NCI-H2171 (cell line): ENCODE measurements at places on chromosomes 2 and 18.

GRCh38 chr18:79584491-79585394 is 94.9 kb upstream of the CTDP1 start:
- no peak for DNase-seq

- DNase-seq = no peak
Measured at GRCh38 chr18:45672637-45673036, 51.3 kb upstream of the SLC14A1 start.

DNA sequence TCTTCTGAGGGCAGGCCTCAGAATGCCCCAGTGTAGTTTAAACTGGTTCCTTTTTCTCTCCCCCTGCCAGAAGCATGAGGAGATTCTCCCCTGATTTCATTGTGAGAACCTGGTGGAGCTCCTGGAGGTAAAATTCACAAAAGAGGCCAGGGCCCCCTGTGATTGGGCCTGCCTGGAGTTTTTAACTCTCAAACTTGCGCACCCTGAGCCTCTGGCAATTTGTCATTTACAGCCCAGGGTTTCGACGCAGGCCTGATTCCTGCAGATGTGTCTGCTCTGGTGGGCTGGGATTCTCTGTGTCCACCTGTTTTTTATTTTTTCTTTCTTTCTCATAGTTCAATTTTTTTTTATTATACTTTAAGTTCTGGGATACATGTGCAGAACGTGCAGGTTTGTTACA is 157.9 kb downstream of the ASB1 start:
- DNase-seq = no peak

- no peak for DNase-seq
Measured at GRCh38 chr2:161088658-161089350, 71.4 kb upstream of the TANK start.

DNA sequence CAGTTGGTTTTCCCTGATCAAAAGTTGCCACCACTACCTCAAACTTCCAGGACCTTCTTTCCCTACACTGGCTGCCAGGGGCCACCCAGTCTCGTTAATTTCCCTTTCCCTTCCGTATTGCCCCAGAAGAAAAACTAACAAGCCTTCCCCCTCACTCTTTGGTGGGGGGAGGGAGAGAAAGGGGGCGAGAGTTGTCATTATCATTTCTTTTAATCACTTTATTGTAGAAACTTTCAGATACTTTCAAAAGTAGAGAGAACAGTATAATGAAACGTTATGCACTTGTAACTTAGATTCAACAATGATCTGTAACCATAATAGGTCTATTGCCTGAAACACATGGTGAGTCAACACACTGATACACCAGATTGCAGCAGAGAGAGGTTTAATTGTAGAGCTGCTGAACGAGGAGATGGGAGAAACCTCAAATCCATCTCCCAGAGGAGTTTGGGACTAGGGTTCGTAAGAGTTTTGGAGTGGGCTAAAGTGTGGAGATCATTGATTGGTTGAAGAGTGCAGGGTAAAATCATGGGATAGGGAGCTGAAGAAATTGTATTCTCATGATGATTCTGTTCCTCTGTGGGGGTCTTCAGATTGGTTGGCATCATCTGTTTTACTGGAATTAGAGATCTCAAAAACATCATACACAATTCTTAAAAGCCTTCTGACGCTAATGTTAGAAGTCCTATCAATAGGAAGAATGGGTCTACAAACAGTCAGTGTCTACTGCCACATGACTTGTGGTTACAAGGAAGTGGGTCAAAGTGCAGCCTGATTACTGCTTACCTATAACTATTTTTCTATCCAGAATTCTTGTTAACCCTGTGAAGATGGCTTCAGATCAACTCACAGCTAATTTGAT is 2.6 kb upstream of the RNF149 start:
- no peak for DNase-seq

DNA sequence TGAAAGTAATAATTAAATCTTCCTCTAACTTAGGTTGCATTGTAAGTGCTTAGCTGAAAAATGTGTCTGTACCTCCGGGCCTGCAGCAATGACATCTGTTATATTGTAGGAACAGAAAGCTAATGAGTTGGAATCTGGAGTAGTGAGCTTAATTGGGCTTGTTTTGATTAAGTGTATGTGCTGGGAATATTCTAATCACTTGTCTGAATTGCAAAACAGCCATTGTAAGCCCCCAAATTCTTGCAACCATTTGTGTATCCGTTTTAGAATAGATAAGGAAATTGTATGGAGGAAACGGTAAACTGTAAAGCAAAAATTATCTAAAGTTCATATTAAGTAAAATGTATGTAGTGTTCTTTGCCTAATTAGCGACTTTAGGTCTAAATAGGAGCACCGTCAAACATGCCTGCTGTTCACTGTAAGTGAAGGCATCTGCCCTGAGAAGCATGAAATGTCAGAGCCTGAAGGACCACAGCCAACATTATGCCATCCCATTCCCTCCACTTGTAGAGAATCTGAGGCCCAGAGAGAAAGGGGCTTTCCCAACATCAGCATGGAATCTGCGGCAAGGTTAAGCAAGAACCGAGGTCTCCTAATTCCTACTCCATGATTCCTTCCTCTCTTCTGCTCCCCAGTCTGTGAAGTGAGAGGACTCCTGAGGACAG is 466.4 kb downstream of the TDRD15 start:
- DNase-seq = no peak

DNA sequence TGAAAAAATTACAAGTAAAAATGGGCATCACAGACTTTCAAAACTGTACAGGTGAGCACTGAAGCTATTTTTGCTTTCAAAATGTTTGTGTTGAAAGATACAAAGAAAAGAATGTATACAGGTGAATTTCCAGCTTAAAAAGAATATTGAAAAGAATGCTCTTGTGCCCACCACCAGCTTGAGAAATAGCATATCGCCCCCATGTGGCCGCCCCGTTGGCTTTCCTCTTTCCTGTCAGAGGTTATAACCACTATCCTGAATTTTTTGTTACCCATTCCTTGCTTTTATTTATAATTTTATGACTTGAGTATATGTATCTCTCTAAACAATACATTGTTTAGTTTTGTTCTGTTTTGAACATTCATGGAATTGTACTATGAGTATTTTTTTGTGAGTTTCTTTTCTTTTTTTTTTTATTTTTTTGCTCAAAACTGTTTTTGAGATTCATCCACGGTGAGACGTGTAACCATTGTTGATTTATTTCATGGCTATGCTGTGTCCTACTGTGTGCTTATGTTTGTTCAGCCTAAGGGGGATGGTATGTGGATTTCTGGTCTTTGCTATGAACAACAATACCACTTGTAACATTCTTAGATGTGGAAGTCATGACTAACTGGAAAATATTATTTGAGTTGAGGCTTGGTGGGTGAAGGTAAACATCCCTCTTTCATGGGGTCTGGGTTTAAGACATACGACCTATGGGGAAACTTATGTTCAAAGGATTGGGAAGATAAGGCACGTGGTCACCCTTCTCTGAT is 11.6 kb downstream of the TRPM8 start:
- DNase-seq = no peak

GRCh38 chr18:79402977-79403722 is 7.4 kb downstream of the NFATC1 start:
- no peak for DNase-seq
